ENCODE measurements at places on chromosomes 3 and 15. TPM values are rescaled to one million over a fixed set of nuclear protein-coding genes. Genes with fewer than 3 reads are reported as not detected.

DNA sequence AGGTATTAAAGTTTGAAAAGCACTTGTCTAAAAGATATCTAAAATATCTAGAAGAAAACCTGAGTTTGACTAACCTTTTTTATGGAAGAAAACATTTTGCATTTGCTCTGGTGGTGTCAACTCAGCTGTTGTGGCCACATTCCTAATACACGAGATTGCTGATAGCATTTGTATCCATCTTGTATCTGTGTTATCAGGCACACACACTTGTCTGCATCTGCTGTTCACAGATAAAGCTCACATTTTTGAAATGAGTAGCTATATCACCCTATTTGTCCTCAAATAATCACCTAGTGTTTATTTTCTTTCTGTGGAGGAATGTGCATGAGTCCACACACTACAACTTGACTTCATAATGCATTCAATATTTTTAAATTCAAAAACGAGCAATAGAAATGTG lies 632.3 kb upstream of the NR2F2 start:
- DNase-seq: no peak

GRCh38 chr15:52731732-52732470 lies 52.7 kb upstream of the ATOSA start:
- no peak for DNase-seq

CILP gene
- 9.6 TPM for total RNA-seq

KLHL40 gene
- not detected for total RNA-seq
